DMS53 (cell line): ENCODE measurements at places on chromosomes 1 and 21.

DNA sequence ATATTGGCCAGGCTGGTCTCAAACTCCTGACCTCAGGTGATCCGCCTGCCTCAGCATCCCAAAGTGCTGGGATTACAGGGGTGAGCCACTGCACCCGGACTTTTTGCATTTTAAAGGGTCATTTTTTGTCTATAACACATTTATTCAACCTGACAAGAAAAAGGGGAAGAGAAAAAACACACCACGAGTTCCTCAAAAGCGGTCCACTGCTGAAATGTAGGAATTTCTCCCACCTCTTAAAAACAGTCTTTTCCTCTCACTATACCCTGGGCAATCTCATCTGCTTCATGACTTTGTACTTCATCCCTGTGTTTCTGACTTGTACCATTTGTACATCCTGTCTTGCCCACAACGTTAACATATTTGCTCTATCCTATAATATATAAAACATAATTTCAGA lies 413.3 kb upstream of the PTBP2 start:
- DNase-seq, result no peak

GRCh38 chr1:210746024-210746731 lies 387.8 kb downstream of the KCNH1 start:
- DNase-seq, result no peak

DNA sequence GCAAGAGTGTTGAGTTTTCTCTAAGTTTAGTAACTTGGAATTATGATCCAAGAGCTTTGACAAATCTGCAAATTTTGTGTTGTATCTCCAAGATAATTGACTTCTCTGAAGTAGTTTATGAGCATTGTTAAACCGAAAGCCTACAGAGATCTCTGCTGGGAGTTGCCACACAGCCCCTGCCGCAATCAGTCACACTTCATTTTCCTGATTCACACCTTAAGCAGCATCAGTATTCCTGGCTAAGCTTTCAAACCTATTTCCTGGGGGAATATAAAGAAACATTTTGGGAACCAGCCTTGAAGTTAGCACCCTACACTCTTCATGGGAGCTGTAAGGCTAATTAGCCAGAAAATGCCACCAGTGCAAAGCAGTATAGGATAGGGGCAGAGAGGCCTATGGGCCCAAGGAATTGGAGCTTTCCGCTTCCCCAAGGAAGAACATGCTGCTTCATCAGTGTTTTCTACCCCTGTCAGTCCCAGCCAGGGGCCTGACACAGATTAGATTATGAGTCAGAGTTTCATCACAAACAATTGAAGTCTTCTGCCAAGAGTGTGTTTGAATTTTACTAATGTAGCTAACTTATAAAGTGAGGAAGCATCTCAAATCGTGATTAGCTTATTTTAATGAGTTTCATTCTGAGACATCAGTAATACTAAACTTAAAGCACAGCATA lies 23.2 kb upstream of the CACYBP start:
- no peak for DNase-seq

DNA sequence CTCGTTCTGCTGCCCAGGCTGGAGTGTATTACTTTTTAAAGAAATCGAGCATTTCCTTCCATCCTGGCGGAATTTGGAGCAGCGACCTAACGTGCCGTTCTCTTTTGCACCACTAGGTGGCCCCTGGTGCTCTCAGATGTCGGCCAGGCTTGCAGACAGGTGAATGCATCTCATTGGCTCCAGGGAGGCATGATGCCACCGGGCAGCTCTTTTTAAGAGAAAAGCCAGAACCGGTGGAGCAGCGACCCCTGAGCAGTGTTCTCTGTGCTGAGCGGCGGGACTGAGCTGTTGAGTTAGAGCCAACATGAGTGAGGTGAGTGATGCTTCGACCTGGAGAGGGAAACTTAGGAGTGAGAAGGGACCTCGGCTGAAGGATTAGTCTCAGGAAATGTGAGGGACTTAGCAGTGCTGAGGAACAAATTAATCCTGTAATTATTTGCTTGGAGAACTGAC lies at the start of gene PCP4:
TSS of gene PCP4 (plus strand) at position 241 of the 453 bp plus-strand sequence. CDS start at position 305, 64 bp downstream.
- DNase-seq, result peak; percentile 85

- peak; percentile 87 for DNase-seq
Measured at GRCh38 chr1:218348628-218349071, 3.5 kb downstream of the TGFB2 start.

DNA sequence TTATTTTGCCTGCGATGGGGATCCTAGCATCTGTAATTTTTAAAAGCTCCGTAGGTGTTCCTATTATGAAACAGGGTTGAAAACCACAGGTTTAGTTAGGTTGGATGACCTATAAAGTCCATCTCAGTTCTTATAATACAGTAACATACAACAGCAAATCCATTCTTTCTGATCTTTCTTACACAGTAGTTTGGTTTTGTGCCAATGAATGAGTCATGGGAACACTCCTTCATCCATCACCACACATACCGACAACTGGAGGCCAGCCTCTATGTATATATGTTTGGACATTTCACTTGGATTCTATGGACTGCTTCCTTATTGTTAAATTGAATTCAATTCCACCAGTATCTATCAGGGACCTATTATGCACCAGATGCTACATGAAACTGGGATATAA lies 118.4 kb upstream of the L1TD1 start:
- peak; percentile 84 for DNase-seq

DNA sequence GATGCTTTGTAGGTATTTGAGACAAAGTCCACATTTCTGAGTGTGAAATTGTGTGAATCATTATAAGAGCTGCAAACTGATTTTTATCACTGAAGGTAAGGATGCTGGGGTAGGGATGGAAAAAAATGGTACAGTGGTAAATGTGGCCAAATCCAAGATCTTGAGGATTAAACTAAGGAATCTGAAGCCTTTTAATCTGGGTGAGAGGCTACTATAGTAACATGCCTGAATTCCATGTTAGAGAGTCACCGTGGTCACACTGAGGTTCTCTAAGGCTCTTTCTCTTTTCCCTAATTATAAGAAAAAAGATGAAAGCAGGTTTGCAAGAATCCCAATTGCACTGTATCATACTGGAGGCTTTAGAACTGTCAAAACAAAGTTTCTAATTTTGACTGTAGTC lies 17.6 kb downstream of the PTGER3 start:
- no peak for DNase-seq

DNA sequence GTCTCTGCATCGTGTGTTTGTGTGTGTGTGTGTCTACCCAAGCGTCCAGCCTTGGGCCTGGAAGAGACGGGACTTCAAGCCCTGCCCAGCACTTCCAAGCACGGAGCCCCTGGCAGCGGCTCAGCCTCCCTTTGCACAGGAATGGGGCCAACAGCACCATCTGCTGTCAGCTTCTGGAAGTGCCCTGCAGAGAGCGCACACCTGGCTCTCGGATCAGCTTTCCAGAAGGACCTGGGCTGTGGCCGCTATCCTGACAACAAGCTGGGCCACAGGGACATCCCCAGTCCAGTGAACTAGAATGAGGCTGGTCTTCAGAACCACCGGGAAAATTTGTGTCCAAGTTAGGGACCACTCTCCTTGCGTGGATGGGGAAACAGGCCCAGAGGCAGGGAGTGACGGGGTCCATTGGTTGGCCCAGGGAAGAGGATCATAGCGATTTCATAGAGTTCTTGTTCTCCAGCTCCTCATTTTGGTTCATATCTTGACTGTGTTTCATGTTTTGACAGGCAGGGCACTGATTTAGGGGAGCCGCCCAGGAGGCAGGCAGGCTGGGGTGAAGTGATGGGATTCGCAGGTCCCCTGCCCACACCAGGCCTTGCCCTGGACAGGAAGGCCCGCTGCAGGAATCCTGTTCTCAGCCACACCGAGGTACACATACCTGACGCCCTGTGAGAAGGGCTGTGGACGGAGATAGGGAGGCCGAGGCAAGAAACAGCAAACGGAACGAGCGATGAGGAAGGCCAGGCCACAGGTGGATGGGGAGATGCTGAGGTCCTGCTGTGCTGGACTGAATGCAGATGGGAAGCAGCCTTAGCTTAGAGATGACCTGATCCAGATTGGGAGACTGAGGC lies 38.4 kb downstream of the TAS1R2 start:
- DNase-seq, result peak; percentile 82

DNA sequence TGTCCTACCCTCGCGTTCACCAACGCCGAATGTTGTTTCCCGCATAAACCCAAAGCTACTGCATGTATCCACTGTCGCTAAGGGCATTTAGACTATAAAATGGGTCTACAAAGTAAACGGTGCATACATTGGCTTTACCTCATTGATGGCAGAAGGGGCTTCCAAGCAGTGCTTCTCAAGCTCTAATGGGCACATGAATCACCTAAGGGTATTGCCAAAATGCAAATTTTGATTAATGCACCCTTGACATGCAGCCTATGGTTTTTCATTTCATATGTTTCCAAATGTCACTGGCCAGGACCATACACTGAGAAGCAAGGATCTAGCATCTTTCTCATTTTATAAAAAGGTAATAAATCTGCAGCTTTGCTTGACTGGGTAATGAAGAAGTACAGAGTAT lies 2.7 kb downstream of the OR6F1 start:
- DNase-seq, result no peak

- no peak for DNase-seq
Measured at GRCh38 chr21:33428669-33429068, 25.5 kb downstream of the IFNGR2 start.

DNA sequence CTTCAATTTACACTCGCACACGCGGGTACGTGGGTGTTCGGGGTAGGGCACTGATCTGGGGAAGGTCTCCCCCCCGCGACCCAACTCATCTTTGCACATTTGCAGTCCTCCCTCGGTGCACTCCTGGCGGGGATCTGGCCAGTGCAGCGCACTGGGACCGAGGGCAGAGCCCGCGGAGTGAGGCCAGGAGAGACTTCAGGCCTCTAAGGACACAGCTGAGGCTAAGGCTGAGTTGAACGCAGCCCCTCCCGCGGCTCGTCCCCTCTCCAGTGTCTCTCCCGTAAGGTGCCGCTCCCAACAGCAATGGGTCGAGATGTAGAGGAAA lies 936 bp upstream of the NCAM2 start:
- no peak for DNase-seq
